ENCODE measurements at places on chromosomes 4 and X. TPM values are rescaled to one million over a fixed set of nuclear protein-coding genes. Genes with fewer than 3 reads are reported as not detected.

MAGED4 gene
- 14.7 TPM for total RNA-seq

HOPX gene
- 0.36 TPM for total RNA-seq

AP1S2 gene
- total RNA-seq, result 51.3 TPM

TMEM150C gene
- total RNA-seq, result 1.9 TPM

ODAPH gene
- not detected for total RNA-seq

RNF212 gene
- 6.9 TPM for total RNA-seq

SLITRK4 gene
- 8.3 TPM for total RNA-seq

EMCN gene
- 0.90 TPM for total RNA-seq

VCX gene
- total RNA-seq, result not detected

TMPRSS11F gene
- total RNA-seq, result not detected

HPSE gene
- total RNA-seq, result 2.7 TPM

ELK1 gene
- 13.3 TPM for total RNA-seq

HSFX1 gene
- total RNA-seq, result not detected

SLC49A3 gene
- 11.6 TPM for total RNA-seq

CDS1 gene
- 0.36 TPM for total RNA-seq

DGKK gene
- not detected for total RNA-seq

JADE3 gene
- total RNA-seq, result 3.9 TPM

SSX5 gene
- not detected for total RNA-seq

KLB gene
- total RNA-seq, result not detected

RXFP1 gene
- total RNA-seq, result not detected

PABPC1L2A gene
- not detected for total RNA-seq

MAGEA10 gene
- not detected for total RNA-seq

Data from fibroblast of the aortic adventitia (primary cell).